HL-60 (cell line): ENCODE measurements at places on chromosomes 11 and 22.

- no peak for DNase-seq
Observed at GRCh38 chr11:127003260-127003981, 2.9 kb upstream of the KIRREL3 start.

DNA sequence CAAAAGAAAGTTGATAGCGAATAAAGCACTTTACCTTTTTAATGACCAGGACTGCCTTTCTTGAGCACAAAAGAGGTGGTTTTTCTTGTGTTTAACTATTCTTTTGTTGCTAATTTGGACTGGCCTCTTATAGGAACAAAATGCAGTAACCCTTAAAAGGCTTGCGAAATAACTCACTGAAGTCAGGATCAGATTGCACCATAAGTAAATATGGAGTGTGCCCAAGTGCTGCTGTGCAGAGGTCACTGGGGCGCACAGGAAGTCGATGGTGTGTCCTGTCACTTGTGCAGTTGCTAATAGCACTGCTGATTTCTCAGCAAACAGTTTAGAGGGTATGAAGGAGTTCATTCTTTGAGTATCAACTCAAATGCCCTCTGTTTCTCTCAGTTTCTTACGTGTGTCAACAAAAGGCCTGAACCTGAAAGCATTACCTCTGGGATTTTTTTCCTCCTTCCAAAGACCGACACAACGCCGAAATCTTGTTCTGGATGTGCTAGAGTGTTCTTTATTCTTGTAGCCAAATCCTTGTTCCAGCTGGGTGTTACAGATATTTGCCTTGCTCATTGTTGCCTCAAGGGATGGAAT is 71.3 kb downstream of the ATXN10 start:
- DNase-seq, result peak; percentile 68

DNA sequence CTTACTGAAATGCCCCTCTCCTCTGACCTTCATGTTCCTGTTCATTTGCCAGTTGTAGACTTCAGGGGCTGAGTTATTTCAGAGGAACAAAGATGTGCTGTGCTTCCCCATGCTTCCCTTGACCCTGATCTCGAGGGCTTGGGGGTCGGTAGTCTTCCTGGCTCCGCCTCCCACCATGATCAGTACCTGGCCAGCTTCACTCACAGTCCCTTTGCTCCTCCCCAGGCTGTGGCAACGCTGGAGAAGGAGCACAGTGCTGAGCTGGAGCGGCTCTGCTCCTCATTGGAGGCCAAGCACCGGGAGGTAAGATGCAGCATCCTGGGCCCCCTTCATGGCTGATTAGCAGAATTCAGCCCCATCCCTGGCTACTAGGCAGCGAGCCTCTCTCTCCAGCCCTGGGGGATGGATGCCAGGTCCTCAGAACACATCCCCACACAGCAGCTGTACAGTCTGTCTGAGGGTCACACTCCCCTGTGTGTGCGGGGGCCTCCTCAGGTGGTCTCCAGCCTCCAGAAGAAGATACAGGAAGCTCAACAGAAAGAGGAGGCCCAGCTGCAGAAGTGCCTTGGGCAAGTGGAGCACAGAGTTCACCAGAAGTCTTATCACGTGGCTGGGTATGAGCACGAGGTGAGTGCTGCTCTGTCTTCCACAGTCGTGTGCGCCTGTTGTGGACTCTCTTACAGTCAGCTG is 64.5 kb downstream of the CEP164 start:
- DNase-seq, result no peak

- DNase-seq, result no peak
Observed at GRCh38 chr22:50674130-50674500, 1.5 kb downstream of the SHANK3 start.

DNA sequence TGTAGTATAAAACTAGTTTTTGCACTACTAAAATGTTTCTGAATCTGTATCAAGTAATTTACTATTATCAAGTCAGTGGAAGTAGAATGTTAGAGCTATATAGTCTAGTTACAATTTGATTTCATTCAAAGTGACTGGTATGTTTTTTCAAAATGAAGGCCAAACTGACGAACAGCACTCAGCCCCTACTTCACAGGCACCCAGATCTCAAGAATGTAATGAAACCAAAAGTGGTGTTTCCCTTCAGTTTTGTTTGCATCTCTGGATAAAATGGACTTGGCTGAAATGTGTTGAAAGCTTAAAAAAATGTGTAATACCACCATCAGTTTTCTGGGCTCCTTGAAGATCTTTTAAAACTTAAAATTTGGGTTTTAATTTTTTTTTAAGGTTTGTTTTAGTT is 46.4 kb downstream of the QSER1 start:
- DNase-seq, result no peak
